Fibroblast of pulmonary artery (primary cell): ENCODE measurements at places on chromosomes 4 and X.
A peak's percentile ranks its signal among the peaks of the same experiment; 100 is the strongest.

GRCh38 chr4:139144161-139144859 lies 32.7 kb downstream of the ELF2 start:
- DNase-seq, result peak; percentile 80

DNA sequence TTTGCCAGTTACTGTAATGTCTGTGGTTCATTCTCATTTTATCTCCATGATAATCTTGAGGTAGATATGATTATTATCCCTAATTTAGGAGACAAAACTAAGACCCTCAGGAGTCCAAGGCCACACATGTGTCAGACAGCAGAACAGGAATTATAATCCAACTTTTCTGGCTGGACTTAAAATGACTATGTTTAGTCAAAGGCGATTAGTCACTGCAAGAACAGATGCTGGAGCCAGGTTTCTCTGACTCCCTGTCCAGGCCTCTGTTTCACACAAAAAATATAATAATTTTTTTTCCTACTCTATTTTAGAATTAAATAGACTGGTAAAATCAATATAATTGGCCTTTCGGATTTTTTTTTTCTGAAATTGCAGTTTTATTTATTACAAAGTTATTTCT lies 56.7 kb upstream of the TMEM131L start:
- peak; percentile 62 for DNase-seq

DNA sequence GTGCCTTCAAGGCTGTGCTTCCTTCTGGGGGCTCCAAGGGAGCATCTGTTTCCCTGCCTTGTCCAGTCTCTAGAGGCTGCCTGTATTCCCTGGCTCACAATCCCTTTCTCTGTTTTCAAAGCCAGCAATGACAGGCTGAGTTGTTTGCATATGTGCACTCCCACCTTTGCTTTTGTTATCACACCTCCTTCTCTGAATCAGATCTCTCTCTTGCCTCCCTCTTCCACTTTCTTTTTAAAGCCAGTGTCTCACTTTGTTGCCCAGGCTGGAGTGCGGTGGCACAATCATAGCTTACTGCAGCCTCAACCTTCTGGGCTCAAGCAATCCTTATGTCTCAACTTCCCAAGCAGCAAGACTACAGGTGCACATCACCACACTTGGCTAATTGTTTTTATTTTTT lies 37.1 kb upstream of the LEF1 start:
- DNase-seq, result no peak

DNA sequence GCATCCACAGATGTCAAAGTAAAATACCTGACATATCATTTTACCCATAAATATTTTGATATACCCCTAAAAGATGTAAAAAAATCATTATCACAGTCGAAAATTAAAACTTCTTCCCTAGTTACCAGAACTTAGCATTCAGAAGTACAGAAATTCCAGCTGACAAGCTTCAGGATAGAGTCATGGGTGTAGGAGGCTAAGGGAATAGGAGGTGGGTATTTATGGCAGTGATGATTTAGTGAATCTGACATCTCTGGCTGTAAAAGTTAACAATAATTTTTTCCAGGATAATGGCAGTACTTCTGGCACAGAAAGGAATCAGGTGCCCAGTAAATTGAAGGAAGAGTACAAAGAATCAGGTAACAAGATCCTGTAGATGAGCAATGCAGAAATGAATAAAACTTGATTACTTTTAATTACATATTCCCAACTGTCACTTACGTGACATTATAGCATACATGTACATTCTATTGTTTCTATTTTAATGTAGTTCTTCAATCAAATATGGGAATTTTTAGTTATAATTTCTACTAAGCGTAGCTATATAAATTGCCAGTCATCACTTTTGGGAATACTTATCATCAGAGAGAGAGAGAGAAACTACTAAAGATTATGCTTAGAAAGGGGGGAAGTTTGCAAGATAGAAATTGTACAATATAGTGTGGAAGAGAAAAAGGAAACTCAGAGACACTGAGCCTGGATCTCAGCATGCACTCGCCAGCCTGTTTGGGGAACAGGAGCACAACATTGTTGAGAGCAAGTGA lies 143.4 kb downstream of the TMEM144 start:
- DNase-seq, result no peak

DNA sequence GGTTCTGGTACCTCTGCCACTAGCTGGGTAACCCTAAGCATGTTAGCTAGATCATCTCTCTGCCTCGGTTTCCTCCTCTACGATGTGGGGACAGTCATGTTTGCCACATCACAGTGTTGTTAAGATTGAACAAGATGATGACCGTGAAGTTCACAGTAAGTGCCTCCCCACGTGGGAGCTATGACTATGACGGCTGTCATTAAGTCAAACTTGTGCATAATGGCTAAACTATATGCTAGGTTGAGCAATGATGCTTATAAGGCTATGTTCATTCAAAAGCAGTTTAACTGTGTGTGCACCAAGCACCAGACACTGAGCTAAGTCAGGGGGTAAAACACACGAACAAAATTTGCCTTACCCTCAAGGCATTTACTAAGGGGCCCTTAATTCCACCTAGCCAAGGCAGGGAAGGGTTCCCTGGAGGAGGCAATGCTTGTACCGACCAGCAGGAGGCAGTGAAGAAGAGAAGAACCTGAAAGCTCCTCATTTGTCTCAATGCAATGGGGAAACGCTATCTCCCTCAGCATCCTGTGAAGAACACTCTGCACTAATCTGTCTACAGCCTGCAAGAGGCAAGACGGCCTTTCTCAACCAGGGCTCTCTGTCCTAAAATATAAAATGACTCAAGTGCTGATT lies 52.9 kb downstream of the MAP7D2 start:
- no peak for DNase-seq

DNA sequence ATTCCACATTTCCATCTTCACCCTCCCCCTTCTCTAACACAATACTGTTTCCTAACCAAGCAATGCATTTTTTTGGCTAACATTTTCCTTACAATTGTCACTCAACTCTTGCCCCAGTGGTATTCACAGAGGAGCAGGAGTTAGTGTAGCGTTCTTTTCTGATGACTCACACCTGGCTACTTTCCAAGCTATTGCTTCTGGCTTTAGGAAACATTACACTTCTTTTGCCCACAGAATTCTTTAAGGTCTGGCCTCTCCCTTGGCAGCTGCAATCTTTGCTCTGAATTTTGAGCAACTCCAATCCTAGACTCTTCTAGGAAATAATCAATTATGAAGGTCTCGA lies 27.5 kb upstream of the PDGFC start:
- peak; percentile 100 for DNase-seq

- DNase-seq, result no peak
These were observed 157.0 kb downstream of the TSPAN5 start for GRCh38 chr4:98501383-98501782.
